Erythroblast (primary cell): ENCODE measurements at places on chromosomes 2 and 18.

DNA sequence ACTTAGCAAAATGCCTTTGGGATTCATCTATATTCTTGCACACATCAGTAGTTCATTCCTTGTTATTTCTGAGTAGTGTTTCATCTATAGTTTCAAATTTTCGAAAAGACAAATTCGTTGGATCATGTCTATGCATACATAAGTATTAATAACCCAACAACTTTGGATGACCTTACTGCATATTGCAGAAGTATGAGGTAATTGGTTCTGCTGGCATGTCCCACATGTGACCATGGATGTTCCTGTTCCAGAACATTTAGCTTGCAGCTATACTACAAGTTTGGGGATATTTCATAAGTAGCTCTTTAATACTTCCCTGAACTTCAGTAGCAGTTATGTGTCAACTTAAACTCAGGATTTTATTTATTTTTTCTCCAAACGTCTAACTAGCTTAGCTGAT, 44.9 kb downstream of the APLF start:
- DNase-seq, result no peak

DNA sequence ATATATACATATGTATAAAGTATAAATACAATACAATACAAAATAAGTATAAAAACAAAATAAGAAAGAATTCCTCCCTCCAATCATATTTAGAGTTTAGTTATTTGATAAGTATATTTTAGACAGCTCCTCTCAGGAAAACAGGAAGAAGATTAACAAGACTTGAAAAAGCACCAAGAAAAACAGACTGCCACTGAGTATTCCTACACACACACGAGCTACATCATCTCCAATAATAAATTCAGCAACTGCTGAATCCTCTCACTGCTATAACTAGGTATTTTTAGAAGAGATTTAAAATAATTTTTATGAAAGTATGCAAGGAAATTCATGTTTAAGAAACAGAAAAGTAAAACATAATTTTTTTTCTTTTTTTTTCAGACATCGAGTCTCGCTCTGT, 13.0 kb downstream of the LONRF2 start:
- DNase-seq, result no peak

DNA sequence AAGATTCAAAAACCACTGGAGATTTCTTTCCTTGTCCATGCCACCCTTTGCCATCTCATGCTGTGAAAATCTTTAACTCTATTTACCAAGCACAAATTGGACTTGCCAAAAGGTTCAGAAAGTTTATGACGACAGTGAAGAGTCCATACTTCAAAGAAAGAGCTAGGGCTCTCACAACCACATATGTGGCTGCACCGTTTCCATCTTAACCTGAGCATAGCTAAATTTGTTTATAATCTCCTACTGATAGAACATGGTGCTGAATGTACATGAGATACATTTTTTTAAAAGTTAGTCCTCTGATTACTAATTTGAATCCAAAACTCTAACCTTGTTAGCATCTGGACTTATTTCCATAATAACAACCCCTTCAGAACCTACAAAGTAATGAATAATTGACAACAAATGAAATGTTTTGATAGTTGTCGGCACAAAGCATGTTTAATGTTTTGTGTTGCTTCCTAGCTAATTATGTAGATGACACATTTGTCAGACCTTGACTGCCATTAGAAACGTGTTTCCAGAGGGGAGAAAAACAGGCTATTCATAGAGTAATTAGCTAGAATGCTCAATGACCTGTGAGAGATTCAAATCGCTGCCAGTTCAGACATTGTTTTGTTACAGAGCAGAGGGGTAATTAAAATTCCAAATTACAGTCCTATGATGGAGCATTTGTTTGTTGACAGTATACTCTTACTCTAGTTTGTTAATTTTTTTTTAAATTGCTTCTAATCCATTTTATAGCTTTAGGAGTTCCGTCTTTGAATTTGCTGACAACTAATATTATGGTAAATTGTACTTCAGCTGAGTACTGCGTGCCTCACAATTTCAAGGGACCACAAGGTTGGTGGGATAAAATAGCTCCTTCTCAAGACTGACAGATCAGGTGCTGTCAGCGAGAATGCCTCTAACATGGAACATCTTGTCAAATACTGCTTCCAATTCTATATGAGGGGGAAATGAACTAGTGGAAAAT, 31.8 kb downstream of the ARHGAP15 start:
- no peak for DNase-seq

- peak; percentile 42 for DNase-seq
Observed at GRCh38 chr2:63047321-63048279, 3.0 kb upstream of the OTX1 start.

DNA sequence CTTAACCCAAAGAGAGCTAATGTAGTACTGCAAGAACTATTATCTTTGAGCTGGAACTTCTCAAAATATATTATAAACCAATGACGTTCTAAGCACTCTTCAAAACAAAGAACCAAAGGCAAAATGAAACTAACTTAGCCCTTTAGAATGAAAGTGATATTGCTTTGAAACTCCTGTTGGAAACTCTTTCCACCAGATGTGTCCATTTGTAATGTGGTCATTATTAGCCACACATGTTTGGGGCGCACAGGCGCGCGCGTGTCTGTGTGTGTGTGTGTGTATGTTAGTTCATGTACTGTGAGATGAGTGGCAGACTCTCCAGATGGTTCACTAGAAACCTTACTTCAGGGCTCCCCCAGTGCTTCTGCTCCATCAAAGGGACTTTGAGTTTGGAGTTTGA, 323.4 kb downstream of the BCL11A start:
- no peak for DNase-seq
